T-cell (primary cell): ENCODE measurements at places on chromosomes 3 and 15.

DNA sequence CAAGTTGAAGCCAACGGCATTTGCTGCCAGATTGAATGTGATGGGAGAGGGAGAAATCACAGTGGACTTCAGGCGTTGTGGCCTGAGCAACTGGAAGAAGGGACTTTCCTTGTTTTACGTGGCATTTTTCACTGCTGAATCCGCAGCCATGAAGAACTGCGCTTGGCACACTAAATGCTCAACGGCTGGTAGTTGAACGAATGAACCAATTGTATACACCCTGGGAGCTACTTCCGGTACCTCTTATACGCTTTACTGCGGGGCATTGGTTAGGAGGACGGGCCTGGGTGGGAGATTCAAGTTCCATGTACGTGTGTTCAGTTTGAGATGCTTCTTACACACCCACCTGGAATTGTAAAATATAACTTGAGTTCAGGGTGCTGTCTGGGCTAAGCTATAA, 5.2 kb downstream of the SYNM start:
- no peak for DNase-seq

DNA sequence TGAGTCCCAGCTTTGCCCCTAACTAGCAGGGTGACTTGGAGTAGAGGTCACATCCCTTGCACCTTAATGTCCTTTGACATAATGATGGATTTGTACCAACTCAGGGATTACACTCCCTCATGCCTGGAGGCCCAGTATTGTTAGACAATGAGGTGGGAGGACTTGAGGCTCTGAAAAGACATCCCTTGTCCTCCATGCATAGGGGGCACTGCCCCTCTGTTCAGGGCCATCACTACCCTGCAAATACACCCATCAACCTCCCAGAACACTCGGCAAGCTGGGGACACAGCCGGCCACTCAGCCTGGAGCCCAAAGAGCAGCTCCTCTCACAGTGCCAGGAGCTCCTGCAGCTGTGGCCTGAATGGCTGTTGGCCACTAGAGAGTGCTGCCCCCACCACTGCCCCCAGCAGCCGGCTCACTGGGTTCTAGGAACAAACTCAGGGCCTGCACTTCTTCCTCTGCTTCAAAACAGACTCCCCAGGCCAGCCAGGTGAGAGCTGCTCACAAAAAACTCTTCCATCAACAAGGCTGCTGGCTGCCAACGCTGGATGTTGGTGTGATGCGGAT, 90.2 kb downstream of the GABRB3 start:
- no peak for DNase-seq

- no peak for DNase-seq
These were observed 42.4 kb upstream of the LARS2 start for GRCh38 chr3:45345846-45346580.

DNA sequence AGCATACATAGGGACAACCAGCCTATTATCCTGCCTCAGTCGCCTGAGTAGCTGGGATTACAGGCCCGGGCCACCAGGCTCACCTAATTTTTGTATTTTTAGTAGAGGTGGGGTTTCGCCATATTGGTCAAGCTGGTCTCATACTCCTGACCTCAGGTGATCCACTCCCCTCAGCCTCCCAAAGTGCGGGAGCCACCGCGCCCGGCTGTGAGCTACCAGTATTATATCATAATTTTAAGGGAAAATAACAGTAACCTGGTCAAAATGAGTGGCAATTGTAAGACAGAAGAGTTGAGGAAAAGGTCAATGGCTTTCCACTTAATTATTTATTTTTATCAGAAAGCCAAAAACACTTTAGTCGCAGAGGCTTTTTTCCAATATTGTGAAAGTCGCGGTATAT, 652.6 kb upstream of the BCHE start:
- DNase-seq = no peak

GRCh38 chr3:83457551-83457950, 1501.2 kb upstream of the CADM2 start:
- no peak for DNase-seq

GRCh38 chr3:190333961-190334360, 11.7 kb upstream of the CLDN1 start:
- no peak for DNase-seq

- DNase-seq = no peak
These were observed 830 bp downstream of the MAP2K5 start for GRCh38 chr15:67543348-67543718.

DNA sequence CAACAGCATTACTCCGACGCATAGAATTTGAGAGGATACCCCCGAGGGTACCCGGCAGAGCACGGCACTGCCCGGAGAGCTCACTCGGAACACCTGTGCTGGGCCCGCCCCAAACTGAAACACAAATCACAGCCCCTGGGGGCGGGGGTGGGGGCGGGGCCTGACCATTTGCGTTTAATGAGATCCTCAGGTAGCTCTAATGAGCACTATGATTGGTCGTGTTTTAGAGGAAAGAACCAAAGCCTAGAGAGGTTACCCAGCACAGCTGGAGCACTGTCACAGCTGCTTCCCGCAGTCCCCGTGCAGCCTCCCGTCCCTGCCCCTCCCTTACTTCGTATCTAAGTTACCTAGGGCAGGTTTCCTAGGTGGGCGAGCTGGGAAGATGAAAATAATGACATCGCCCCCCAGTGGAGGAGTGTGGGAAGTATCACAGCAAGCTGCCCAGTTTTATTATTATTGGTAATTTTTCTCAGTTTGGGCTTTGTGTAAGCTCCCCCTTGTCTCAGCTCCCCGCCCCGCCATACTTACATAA, 187.1 kb downstream of the PDE8A start:
- peak; percentile 9 for DNase-seq

- no peak for DNase-seq
These were observed 47.0 kb downstream of the MTHFS start for GRCh38 chr15:79849789-79850188.

DNA sequence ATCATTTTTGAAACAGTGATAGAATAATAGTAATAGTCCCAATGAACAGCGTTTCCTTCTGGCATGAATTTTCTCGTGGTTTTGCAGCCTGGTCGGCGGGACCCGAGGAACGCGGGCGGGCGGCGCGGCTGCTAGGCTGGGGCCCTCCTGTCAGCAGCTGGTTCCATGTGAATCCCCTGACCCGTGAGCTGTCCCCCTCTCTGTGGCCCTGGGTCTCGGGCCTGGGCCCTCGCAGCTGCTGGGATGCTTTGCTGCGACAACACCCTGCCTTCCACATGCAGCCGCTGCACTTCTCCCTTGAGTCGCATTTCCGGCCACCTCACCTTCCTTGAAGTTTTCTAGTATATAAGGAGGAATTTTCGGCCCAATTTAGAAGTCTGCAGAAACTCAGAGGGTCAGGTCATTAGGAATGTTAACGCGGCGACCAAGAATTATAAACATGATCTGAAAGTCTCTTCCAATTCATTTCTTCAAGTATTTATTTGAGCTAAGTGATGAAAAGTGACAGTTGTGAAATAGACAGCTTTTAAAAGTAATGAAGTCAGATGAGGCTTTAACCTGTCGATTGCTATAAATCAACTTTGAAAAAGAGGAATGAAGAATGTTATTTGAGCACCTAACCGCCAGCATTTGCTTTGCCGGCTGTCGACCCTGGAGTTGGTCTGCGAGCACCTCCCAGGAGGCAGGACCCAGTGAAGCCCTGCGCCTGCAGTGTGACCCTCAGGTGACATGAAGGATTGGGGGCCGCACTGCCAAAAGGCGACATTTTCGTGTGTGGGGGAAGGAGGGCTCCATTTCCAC, 27.7 kb downstream of the NR2F2 start:
- DNase-seq = no peak

DNA sequence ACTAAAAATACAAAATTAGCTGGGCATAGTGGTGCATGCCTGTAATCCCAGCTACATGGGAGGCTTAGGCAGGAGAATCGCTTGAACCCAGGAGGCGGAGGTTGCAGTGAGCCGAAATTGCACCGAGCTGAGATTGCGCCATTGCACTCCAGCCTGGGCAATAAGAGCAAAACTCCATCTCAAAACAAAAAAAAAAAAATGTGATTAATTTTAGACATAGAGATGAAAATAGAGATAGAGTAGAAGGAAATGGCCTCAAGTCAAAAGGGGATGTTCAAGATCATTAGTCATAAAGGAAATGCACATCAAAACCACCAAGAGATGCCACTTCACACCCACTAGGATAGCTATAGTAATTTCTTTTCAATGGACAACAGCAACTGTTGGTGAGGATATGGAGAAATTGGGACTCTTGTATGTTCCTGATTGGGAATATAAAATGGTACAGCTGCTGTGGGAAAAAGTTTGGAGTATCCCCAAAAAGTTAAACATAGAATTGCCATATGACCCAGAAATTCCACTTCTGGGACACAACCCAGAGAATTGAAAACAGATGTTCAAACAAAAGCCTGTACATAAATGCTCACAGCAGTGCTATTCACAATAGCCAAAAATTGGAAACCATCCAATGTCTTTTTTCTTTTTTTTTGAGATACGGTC, 55.4 kb downstream of the ABHD2 start:
- no peak for DNase-seq

GRCh38 chr15:90044916-90045371, 43.8 kb downstream of the ZNF710 start:
- no peak for DNase-seq

DNA sequence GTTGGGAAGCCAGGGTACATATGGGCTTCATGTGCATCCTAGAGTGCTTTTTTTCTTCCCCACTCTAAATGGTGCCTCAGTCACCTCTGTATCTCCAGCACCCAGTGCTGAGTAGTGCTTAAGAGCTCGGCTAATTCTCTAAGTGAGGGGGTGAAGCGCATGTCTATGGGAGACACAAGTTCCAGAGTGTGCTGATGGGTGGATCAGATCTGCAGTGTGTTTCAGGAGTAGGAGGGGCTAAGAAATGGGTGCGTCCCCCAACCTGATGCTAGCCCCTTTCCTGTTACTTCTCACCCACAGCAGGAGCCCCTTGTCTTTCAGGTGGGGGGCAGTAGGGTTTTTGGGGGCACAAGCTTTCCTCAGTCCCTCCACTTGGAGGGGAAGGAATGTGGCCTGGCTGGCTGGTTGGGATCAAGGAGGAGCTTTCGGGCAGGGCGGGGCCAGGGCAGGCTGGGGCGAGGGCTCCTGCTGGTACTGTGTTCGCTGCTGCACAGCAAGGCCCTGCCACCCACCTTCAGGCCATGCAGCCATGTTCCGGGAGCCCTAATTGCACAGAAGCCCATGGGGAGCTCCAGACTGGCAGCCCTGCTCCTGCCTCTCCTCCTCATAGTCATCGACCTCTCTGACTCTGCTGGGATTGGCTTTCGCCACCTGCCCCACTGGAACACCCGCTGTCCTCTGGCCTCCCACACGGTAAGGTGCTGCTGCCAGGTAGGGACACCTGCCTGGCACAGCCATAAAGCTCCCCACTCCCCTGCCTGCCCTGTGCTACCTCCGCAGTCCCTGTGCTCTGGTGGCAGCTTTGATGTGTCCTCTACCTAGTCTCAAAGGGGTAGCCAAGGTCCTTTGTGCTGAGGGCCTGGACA, at the start of gene IL17RE:
IL17RE (plus strand) TSS at position 477 of the 866 bp plus-strand sequence; CDS start at position 562, 85 bp downstream.
- no peak for DNase-seq

DNA sequence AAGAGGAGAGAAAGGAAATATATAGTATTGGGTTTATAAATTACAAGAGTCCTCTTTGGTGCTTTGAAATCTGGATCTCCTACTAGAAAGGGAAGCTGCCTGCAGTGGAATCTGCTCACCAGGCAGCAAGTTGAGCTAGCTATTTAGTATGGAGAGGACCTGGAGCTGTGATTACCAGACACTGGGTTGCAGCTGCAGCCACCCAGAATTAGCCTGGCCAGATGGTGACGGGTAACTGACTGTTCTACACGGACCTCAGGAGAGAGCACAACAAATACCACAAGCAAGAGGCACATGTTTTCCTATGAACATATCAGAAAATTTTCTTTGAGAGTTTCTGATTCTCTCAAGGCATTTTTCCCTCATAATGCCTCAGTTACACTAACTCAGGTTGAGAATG, 46.5 kb downstream of the SYNPR start:
- no peak for DNase-seq

- no peak for DNase-seq
These were observed 13.7 kb upstream of the ALCAM start for GRCh38 chr3:105352976-105353375.

DNA sequence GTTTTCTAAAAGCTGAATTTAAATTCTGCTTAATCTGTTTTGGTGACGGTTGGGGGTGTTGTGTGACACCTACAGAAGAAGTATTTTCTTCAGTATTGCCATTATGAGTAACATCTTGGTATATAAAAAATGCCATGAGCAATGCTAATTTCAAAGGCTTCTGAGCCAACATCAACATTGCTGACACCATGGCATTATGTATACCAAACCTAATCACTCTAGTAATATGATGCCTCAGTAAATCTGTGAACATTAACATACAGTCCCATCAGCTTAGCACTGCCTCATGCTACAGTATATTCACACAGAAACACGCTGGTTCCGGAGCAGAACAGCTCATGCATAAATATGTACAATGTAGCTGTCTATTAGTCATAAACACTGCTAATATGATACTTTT, 75.8 kb downstream of the ZPLD1 start:
- DNase-seq = no peak

DNA sequence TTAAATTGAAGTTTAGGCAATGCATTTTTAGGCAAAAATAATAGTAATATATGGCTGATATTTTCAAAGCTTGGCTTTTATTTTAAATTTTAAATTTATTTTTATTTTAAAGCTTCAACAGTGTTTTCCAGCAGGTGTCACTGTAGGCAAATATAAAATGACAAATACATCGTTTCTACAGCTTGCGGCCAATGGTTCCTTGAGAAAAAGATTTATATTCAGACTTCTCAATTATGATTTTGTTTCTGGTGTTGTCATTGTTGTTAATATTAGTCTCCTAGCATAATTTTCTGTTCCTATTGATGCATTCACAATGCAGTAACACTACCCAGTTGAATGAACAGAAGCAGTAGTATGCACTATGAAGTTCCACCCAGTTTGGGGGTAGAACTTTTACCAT, 220.7 kb upstream of the DNAJC19 start:
- DNase-seq = no peak

DNA sequence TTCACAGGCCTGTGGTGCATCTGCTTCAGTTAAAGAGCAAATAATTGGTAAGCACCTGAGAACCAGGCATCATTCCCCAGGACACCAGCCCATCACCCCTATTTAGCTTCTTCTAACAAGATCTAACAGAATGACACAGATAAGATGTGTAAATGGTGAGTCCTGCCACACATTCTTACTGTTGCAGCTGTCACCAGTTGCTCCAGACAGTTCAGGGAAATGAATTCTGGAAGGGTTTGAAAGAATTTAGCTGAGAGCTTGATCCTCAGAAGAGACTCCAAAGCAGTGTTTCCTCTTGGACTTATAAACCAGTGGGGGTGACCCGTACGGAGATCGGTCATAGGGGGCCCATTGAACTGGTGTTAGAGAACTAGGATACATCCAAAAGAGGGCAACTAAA, 238.0 kb downstream of the MEX3B start:
- no peak for DNase-seq

GRCh38 chr3:112377568-112378071, 44.7 kb downstream of the CD200 start:
- no peak for DNase-seq

DNA sequence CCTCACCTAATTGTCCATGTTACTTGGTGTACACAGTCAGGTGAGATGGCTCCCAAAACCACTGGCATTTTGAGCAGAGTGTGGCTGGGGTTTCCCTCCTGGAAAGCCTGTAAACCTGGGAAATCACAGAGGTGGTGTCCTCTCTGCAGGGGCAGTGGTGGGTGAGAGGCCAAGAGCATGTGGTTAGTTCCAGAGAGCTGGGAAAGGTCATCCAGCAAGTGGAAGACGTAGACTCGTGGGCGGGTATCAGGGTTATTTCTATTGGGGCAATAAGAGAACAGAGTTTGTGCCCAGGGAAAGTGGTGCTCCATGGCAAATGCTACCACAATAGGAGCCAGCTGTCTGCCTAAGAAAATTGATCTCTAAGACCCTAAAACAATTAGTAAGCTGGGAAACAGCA, 44.6 kb upstream of the LIMD1 start:
- DNase-seq = no peak

GRCh38 chr15:73777741-73778140, 24.6 kb upstream of the INSYN1 start:
- DNase-seq = no peak
